ENCODE measurements at places on chromosomes 6 and 20.

DNA sequence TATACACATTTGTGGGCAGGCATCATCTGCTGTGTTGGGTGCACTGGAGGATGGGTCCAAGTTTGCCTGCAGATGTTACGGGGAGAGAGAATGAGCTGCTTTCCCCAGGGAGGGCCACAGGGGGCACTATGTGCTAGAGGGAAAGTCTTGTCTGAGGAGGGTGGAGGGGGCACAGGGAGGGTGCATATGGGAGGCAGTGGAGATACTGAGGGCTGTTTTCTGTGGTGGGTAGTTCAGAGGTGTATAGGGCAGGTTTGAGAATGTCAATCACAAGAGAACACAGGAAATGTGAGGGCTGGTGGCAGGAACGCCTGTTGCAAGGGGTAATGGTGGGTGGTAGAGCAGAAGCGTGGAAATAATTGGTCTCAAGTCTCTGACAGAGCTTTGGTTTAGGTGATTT is 7.7 kb upstream of the PTPRA start:
- DNase-seq = no peak

GRCh38 chr6:108948181-108948661 is 100.0 kb downstream of the ARMC2 start:
- DNase-seq = no peak

DNA sequence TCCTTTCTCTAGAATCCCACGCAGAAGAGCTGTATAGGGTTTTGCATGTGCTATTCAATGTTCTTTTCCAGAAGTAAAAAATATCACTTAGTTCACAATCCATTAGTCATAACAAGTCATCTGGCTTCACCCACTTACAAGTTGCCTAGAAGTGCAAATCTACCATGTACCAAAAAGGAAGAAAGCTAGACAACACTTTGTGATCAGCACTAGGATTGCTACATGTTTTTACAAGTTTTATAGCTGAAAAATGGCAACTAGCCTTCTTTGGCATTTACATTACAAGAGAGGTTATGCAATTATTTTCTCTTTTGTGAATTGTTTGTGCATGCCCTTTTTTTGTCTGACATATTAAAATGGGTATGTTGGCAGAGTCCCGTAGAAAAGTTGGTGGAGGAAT is 85.6 kb upstream of the PTPRK start:
- no peak for DNase-seq

- no peak for DNase-seq
These were observed 23.0 kb downstream of the RNASET2 start for GRCh38 chr6:166933396-166933795.

- no peak for DNase-seq
These were observed 118.2 kb downstream of the CD24 start for GRCh38 chr6:106856227-106856874.

- no peak for DNase-seq
These were observed 259.0 kb downstream of the SYNE1 start for GRCh38 chr6:152378169-152378568.

- DNase-seq = no peak
These were observed 7.4 kb downstream of the AAR2 start for GRCh38 chr20:36243726-36244125.

DNA sequence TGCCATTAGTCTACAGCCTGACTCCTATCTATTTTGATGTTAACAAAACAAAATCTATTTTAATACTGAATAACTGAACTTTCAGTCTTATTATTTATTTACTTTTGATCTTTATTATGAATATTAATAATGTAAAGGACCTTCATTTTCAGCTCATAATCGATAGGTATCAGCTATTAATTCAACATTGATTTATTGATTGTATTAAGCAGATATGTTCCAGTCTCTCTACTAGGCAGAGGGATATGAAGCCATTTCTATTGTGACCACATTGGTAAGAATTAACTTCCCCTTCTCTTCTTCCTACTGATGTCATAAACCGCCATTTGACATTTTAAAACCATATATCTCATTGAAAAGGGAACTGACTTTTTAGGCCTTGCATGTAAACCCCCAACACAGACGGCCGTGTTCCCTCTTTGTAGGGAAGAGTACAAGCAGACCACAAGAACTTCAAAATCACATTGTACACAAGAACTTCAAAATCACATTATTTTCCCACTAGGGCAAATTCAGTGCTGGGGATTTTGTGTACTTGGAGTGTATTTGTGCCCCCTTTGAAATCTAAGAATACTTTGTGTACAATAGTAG is 69.5 kb upstream of the FABP7 start:
- DNase-seq = no peak

GRCh38 chr20:61628901-61629601 is 377.0 kb downstream of the CDH4 start:
- DNase-seq = no peak
